ENCODE measurements at places on chromosomes 2 and 18.

DNA sequence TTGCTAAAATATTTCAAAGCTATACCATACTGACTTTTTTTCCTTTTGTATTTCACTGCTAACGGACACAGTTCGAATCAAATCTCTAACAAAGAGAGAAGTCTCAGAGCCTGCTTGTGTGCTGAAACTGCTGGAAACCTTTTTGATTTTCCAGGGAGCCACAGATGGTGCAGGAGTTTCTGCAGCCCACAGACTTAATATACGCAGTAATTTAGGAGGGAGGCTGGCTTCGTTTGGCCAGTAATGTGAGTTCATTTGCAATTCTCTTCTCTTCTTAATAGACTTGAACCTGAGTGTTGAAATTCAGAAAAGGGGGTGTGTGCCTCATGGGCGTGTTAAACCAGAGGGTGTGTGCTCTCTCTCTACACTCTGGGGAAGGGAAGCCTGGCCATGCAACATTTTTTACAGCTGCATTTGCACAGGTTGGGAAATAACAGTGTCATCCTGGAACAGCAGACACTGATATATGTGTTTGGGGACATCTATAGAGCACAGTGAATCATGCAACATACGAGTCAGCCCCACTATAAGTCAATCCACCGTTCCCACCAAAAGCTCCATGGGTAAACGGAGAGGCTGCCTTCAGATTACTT lies 333.0 kb downstream of the CLIP4 start:
- DNase-seq, result no peak

DNA sequence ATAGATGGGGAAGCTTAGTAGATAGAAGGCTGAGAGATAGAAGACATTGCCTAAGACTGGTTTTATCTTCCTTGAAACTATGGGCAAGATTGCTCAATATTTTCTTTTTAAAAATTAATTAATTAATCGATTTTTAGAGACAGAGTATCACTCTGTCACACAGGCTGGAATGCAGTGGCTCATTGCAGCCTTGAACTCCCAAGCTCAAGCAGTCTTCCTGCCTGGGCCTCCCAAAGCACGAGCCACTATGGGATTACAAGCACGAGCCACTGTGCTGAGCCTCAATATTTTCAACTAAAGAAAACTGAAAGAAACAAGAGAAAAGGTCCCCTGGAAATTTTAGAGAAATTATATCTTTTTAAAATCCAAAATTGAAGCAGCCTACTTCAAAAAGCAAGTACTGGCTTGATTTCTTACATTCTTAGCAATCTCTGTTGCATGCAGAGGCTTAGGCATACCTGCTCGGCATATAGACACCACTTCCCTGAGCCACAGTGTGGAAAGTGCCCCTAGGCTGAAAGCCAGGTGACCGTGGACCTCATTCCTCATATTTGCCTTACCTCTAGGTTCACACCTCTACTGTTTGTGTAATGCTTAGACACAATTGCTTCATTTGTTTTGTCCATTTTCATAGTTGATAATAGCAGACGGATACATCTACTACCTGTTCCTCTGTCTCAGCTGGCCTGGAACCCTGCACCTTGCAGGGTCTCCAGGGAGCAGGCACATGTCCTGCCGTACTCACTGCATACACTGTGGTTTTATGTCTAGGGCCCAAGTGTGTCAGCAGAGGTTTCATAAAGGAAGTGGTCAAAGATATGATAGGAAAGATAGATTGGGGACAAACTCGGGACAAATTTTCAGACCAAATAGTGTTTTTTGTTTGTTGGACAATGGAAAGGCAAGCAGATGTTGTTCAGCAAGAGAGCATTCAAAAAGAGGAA lies 166.5 kb upstream of the ALPP start:
- DNase-seq, result no peak

DNA sequence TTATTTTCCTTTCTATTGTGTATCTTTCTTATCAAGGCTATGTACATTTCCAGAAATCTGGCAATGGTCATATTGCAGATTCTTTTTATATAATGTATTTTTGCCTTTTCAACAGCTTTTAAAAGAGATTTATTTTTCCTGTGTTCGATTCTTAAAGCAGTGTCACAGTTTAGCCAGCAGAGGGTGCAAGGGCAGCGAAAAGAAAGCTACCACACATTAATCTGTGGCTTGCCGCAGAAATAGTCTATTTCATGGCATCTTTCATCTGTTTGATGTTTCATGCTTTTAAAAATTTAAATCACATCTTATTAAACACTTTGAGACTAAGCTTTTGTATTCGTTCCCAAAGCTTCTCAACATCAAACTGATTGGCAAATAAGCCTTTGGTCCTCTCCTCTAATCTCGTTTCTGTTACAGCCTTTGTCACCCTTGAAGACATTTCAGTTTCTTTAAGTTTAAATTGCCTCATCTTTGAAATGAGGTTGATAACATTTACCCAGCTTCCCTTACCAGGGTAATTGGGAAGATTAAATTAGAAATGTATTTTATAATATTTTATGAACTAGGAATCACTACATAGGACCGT lies 73.3 kb downstream of the PIK3C3 start:
- peak; percentile 18 for DNase-seq

- no peak for DNase-seq
Observed at GRCh38 chr2:120060088-120060623, 47.3 kb downstream of the EPB41L5 start.

DNA sequence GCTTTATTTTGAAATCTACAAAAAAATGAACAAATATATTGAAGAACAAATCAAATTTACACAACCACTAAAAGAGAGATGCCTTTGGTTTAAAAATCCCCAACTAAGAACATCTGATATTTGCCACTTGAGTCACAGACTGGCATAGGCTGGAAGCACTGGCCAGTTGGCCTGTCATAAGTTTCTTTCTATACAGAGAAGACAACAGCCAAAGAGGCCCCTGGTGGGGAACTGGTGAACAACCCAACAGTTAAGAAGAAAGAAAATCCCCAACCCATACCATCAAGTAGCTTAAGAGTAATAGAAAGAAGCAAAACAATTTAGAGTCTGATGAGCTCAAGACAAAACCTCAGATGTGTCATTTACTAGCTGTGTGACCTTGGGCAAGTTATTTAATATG lies 45.5 kb downstream of the OSR1 start:
- DNase-seq, result peak; percentile 21

GRCh38 chr2:226308986-226309385 lies 490.6 kb downstream of the IRS1 start:
- no peak for DNase-seq

GRCh38 chr2:107466241-107466640 lies 360.5 kb upstream of the RGPD4 start:
- DNase-seq, result no peak

DNA sequence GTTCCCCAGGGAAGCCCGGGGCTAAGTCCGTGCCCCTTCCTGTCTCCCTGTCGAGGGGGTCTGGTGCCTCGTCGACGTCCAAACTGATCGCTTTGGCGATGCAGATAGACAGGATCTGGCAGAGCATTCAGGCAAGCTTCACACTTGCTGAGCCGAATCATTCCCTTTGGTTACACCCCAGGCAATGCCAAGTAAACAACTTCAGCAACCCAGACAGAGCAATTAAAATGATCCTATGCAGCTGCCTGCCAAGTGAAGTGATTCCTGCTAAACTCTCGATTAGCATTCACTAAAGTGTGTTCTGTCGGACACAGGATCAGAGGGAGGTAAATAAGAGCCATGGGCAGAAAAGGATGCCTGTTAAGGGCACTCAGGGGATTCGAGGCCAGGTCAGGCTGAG lies 108.2 kb upstream of the RAB12 start:
- DNase-seq, result no peak

GRCh38 chr2:31660165-31660564 lies 79.4 kb upstream of the SRD5A2 start:
- no peak for DNase-seq

- no peak for DNase-seq
Observed at GRCh38 chr2:213490087-213490486, 205.8 kb downstream of the SPAG16 start.

DNA sequence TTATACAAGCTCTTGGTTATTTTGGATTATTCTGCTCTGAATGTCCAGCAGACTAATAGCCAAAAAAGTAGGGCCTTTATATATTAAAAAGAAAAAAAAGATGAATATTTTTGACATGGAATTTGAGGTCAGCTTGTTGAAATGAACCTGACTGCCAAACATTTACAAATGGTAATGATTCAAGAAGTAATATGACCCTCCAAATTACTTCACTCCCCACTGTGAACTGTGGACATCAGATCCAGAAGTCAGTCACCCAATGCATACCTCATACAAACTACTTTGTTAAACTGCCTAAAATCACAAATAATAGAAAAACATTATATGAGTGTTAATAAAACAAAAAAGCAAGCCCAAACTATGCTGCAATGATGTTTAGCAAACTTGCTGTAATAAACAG lies 10.0 kb downstream of the EPG5 start:
- no peak for DNase-seq

- no peak for DNase-seq
Observed at GRCh38 chr18:77648411-77648810, 398.8 kb downstream of the GALR1 start.

DNA sequence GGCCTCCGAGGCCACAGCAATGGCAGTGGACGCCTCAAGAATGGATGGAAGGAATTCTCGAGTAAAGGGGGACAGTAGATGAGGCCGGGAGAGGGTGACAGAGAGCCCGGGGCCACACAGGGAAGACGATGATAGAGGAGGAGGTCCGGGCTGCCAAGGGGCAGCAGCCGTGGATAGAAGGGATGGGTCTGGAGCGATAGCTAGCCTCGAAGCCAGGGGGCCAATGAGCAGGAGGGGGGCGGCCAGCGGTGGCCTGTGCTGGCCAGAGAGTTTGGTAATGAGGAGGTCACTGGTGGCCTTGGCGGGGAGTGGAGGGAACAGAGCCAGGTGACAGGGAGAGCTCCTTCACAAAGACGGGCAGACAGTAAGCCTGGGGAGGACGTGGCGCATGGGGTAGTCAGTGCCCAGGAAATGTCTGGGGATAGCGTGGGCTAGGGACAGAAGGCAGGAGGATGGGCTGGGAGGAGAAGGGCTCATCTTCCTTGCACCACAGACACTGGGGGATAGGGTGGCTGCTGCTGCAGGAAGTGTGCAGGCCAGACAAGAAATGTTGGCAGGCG lies 87.8 kb upstream of the ASB18 start:
- DNase-seq, result no peak

Measured in urothelium cell line (cell line).